Activated T-cell treated with anti-CD3 and anti-CD28 coated beads, Interleukin-2, amount 50 U/mL, for 72 hours (primary cell): ENCODE measurements at places on chromosomes 5 and 9.

- DNase-seq, result no peak
Measured at GRCh38 chr9:93235300-93235960, 51.5 kb downstream of the WNK2 start.

GRCh38 chr9:22056402-22056801 lies 47.3 kb upstream of the CDKN2B start:
- no peak for DNase-seq

DNA sequence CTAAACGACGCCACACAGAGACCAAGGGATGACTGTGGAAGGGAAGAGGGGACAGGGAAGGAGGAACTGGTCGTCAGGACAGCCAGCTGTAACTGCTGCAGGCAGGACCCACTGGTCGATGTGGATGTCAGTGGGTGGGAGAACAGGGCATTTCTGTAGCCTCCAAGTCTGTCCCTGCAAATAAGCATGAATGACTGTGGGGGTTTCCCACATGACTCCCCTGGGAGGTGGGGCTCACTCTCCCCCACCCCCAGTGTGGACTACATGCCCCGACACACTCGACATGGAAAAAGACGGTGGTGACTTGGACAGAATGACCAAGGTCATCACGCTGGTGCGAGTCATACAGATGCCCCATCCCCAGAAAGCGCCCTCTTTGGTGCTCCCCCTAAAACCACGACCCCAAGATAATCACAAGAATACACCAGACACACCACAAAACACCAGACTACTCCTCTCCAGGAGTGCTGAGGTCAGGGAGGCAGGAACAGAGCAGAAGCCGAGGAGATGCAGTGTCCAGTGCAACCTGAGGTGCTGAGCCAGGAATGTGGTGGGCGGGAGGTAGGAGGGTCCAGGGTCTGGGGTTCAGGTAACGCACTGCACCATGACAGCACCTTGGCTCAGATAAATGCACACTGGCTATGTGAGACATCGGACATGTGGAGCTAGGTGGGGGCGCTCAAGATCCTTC lies 64.9 kb downstream of the SECISBP2 start:
- no peak for DNase-seq

DNA sequence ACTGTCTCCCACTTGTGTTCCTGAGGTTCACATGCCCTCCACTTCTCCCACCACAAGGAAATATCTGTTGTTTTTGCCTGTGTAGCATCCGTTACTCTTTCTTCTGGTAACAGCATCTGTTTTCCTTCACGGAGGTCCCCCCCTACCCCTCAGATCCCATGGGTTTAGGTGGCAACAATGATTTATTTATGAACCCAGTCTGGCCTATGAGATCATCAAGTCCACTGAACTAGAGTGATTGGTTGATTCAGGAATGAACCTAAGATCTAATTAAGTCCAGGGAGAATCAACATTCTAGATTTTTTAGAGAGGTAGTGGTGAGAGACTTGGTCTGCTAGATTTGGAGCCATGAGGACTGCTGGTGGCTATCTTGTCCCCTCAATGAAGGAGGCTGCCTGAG lies 166.8 kb downstream of the NR3C1 start:
- DNase-seq, result no peak

GRCh38 chr9:101636247-101636646 lies 41.5 kb upstream of the PPP3R2 start:
- no peak for DNase-seq
